ENCODE measurements at places on chromosomes 12 and 14.

DNA sequence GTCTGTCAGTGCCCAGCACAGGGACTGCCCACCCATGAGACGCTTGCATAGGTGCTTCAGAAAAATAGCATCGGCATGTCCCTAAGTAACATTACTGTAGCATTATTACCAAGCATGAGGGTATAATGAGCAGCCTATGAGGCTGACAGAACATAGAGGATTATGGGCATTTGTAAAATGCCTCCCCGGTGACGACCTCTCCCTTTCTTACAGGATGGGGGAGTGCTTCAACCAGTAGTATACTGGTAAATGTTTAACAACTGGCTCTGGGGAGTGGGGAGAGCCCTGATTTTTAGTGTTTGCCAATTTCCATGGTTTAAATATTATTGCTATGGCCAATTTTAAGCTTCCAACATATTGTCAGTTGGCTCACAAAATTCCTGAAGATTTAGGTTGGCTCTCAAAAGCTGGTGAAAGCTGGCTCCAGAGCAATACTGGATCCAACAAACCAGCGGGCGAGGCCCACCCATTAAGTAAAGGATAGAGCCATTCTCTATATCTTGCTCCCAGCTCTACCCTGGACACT is 104.5 kb downstream of the ETNK1 start:
- DNase-seq = no peak

- DNase-seq = no peak
Measured at GRCh38 chr12:85004204-85004603, 31.9 kb downstream of the TSPAN19 start.

DNA sequence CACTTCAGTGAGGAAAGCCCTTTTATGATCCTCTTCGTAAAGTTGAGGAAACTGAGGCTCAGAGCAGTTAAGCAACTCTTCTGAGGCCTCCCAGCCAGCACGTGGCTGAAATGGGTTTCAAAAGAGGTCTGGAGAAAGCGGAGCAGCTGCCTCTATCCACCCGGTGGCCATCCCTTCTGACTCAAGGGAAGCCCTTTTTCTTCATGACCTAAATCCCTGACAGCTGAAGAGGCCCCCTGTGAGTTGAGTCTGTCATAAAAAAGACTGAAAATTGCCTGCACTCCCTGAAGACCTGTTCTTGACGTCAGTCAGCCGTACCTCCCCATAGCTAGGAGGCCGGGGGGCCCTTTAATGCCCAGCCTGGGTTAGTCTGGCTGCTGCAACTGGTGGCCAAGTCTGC is 10.7 kb downstream of the CMKLR1 start:
- DNase-seq = no peak

DNA sequence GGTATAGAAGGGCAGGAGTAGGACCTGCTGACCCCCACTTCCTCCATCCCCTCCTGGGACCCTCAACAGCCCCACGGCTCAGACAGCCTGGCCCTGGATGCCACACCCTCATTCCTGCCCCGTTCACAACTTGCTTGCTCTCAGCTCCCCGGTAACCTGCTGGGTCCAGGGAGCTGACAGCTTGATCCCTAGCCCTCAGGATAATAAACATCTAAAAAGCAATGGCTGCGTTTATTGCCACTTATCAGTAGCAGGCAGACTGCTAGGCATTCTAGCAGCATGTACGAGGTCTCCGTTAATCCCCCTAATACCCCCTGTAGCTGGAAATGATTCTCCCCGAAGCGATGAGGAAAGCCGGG is 24.3 kb upstream of the RPLP0 start:
- no peak for DNase-seq

- DNase-seq = no peak
Measured at GRCh38 chr12:123149501-123150274, 1.2 kb downstream of the PITPNM2 start.

DNA sequence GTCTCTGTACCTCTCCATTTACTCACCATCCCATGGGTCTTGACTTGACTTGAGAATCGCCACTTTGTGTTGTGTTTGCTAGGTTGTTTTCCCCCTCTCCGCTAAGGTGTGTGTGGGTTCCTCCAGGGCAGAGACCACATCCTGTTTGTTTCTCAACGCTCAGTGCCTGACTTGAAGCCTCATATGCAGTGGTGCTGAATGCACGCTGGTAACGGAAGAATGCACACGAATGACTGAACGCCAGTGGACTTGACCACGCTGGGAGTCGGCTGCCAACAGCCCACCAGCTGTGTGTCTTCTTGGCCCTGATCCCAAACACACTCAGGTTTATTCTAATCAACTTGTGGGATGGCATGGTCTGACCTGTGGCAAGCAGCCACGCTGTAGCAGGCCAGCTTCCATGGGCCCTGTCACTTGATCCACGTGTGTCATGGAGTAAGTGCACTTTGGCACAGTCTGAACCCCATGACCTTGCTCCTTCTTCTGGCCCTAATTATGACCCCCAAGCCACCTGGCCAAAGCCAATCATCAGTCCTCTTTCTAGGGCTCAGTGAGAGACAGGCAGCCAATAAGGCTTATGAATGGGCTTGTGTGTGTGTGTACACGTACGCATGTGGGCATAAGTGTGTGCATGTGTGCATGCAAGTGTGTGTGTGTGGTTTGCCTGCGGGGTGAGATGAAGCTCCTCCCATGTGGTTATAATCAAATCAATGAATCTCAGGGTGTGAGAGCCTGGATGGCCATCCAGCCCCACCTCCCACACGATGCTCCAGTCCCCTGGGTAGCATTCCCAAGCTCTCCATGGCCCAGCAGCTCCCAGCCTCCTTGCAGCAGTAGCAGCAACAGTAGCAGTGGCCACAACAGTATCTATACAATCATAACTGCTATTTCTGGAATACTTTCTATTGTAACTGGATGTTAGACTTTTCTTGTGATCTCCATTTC is 6.4 kb upstream of the TC2N start:
- DNase-seq = no peak

- DNase-seq = no peak
Measured at GRCh38 chr12:89311703-89312293, 40.5 kb downstream of the DUSP6 start.

DNA sequence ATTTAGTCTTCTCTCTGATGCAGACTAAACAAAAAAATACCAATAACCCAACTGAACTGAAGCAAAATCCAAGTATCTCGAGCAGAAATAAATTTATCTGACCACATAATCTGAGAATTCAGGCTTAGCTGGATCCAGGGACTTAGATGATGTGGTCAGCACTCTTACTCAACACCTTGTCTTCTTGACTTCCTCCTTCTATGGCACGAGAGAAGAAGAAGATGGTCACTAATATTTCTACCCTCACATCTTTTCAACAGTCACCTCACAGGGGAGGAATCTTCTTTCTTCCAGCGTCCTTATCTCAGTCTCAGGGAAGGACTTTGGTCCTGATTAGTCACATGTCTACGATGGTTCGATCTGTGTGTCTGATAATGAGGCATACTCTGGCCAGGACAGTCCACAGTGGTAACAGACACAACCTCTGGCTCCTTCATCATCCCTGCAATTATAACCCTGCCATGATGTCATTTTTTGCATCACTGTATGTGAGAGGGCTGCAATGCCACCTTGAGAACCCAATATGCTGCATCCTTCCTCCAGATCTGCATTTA is 15.8 kb downstream of the RGS6 start:
- DNase-seq = no peak

DNA sequence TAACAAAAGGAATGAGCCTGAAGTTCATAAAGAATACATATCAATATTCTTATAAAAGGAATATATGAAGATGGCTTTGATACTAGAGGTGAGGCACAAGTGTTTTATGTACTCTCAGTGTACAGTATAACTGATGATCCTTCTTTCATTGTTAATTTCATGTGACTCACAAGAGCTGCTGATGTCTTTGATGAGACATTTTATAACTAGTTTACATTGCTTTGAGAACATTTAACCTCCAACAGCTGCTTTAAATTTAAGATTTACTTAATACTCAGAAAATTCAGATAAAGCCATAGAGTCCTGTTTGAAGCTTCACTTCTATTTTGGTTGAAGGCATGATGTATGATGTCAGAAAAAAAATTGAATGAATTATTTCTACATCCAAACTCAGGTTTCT is 59.8 kb downstream of the WASHC4 start:
- no peak for DNase-seq

- no peak for DNase-seq
Measured at GRCh38 chr14:50347521-50347920, 35.4 kb downstream of the DMAC2L start.

DNA sequence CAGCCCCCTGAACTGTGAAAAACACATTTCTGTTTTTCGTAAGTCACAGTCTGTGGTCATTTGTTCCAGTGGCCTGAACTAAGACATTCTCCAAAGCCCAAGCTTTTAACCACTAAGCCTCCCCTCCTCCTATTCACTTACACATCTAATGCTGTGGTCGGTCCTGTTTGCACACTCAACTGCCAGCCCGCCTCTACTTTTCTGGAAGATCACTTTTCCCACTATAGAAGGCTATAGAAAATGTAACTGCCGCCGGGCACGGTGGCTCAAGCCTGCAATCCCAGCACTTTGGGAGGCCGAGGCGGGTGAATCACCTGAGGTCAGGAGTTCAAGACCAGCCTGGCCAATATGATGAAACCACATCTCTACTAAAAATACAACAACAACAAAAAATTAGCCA is 524.7 kb upstream of the TMEM132C start:
- DNase-seq = no peak

DNA sequence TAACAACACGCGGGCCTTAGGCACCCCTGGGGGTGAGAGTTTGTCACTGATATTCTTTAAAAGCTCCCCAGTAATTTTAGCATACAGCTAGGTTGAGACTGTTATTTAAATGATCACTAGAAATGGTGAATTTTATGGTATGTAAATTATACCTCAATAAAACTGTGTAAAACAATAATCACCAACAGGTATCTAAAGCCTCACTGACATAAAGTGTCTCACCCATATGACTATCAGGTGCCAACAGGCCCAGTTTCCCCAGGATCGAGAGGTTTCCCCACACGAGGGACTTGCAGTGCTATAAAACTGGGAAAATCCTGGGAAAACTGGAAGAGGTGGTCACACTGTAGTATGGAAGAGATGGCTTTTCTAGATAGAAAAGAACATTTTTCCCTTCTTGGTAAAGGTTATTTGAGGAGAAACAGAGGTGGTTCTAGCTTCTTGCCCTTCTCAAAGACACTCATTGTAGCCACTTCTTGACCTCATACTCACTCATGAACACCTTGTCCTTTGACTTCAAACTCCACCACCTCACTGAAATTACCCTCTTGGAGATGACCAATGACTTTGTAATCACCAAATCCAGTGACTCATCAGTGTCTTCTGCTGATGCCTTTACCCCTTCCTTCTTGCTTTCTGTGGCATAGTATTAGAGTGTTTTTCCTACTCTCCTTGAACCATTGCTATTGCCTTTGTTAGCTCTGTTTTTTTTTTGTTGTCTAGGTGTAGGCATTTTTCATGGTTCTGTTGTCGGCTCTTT is 24.8 kb upstream of the NUBPL start:
- no peak for DNase-seq

DNA sequence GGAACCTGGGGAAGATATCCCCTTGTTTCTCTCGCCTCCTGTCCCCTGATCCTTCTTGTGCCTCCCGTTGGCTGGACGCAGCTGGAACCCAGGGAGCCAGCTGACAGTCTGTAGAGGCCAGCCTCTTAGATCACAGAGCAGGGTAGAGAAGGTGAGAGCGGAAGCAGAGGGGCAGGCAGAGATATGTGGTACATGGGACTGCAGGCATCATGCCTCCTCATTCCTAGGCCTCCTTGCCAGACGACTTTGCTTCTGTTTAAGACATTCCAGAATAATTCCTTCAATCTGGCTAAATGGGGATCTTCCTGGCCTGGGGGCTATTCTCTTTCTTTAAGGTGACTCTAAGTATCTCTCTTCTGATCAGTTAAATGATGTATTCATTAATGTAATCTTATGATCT is 89.4 kb upstream of the MAX start:
- no peak for DNase-seq

DNA sequence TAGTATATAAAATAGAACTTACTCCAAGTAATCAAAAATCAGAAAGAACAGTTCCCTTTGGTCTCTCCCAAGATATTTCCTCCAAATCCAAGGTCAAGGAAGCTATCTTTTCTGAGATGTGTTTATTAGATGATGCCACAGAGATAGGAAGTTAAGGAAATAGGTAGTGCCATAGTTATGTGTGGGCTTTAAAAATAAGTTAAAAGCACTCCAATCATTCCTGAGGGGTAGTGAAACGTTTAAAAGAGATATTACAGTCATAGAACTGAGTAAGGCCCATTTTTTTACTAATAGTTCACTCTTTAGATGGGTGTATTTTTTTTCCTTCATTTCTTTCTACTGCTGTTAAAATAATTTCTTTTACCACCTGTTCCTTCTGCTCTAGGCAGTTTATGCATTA is 1630.9 kb upstream of the SEL1L start:
- no peak for DNase-seq

- no peak for DNase-seq
Measured at GRCh38 chr12:74322792-74323191, 214.8 kb upstream of the ATXN7L3B start.

DNA sequence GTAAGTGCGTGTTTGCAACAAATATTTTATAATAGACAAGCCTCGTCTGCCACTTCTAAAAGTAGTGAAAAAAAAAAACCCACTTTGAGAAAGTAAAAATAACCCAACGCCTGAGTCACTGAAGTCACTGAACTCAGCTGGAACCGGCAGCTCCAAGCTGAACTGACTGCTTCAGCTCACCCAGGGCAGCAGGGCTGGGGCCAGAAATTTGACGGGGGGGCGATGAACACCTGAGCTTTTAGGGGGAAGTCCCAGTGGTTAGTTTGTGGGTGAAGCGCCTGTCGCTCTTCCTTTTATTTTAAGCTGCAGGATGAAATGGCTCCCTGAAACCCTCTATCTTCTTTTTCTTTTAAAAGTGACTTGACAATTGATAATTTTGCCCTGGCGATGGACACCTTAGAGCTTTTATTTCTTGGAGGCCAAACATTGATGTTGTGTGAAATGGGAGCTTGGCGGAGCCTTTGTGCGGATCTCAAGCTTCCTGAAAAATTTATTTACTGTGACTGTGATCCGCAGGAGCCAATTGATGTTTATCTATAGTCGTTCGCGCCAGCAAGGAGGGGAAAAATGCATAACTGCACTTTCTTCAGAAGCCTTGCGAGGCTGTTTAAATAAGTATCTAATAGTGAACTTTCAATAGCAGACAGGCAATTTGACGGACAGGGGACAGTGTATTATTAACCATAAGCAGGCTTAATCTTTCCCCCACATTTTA is 173.2 kb upstream of the MYL2 start:
- DNase-seq = no peak

GRCh38 chr12:87441511-87441910 is 587.7 kb downstream of the C12orf50 start:
- DNase-seq = no peak

Data from stimulated activated CD8-positive, alpha-beta memory T cell treated with anti-CD3 and anti-CD28 coated beads, Interleukin-4, amount 100 ng/mL, for 1 hour (primary cell).